ENCODE measurements at places on chromosomes 2 and 18.

- ATAC-seq, result no peak
Measured at GRCh38 chr2:23629772-23630480, 244.9 kb downstream of the KLHL29 start.

DNA sequence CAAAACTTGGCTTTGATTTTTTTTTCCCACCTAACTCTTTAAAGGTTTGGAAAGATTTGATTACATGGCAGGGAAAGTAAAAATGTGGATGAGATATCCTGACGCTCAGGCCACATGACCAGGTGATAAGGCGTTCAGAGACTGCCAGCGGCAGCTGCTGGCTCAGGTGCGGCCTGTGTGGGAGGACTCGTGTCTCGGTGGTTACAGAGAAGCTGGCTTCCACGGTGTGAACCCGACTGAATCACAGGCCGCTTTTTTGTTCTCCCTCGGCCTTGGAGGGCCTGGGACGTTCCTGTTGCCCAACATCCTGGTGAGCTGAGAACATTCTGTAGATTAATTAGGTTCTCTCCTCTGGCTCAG lies 124.2 kb upstream of the ZNF516 start:
- ATAC-seq, result no peak

DNA sequence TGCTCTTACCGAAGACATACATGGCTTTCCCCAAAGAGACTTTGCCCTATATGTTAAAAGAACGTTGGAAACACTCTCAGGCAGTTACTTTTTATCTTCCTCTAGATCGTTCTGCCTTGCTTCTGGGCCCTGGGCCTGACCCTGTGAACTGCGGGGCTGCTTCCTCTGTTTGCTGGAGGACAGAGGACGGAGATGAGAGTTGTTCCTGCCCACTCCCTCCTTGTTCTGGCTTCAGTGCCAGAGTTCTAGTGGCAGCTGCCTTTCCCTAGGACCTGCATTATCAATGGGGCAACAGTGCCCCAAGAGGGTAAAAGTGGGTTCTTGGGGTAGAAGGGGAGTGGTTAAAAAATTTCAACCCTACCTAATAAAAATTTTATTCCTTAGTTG lies 6.5 kb upstream of the FN1 start:
- ATAC-seq, result no peak

- no peak for ATAC-seq
Measured at GRCh38 chr2:10487081-10487740, 39.1 kb upstream of the ODC1 start.

GRCh38 chr2:28401948-28402550 lies 9.4 kb downstream of the FOSL2 start:
- ATAC-seq, result no peak

DNA sequence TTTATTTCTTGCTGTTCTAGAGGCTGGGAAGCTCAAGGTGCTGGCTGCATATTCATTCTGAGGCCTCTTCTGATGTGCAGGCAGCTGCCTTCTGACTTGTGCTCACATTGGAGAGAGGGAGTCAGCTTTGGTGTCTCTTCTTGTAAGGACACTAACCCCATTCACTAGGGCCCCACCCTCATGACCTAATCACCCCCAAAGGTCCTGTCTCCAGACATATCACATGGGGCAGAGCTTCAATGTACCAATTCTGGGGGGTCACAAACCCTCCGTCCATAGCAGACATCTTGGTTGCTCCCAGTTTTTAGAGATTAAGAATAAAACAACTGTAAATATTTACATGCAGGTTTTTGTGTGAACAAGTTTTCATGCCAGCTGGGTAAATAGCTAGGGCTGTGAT lies 109.1 kb downstream of the RTP5 start:
- ATAC-seq, result no peak

GRCh38 chr2:8619071-8619470 lies 62.8 kb upstream of the ID2 start:
- no peak for ATAC-seq

- no peak for ATAC-seq
Measured at GRCh38 chr2:178871536-178871935, 64.3 kb upstream of the TTN start.

- ATAC-seq, result no peak
Measured at GRCh38 chr18:11747286-11747685, 58.2 kb downstream of the GNAL start.

GRCh38 chr18:27428716-27429475 lies 243.8 kb upstream of the CHST9 start:
- no peak for ATAC-seq
